ENCODE measurements at places on chromosomes 4 and X.

DNA sequence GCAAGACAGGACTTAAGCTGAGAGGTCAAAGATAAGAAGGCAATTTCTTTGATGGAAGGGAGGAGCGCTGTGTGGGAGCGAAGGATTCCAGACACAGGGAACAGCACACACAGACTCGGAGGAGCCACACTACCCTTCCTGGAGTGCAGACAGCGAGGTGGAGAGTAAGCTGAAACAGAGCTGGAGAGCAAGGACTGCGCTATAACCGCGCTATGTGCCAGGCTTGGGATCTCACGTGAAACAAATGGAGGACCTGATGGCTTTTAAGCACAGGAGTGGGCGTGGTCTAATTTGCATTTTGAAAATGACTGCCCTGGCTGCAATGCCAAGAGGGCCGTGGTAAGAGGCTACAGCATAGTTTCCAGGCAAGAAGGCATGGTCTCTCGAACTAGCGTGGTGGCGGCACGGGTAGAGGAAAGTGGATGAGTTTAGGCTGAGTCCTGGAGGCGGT, 113.9 kb upstream of the SORBS2 start:
- DNase-seq, result no peak

- DNase-seq, result no peak
Observed at GRCh38 chr4:177671845-177672244, 229.6 kb upstream of the AGA start.

DNA sequence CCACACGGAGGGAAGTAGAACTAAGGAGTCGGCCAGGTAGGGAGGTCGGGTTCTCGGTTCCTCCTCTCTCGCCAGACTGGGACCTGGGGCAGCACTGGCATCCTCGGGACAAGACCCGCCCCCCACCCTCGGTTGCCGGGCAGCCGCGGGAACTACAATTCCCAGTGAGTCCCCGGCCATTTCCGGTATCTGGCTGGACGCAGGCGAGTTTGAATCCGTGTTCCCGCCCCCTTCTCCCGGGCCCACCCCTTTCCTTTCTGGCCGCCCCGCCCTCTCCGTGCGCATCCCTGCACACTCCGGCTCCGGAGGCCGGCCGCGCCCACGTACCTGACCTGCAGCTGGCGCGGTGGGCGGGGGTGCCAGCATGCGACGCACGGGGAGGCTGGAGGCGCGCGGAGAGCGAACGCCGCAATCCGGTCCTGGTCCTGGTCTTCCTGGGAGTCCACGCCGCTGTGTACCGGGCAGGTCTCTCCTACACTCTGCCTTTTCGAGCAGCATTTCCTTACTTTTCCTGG, 10.2 kb upstream of the DLG3 start:
- peak; percentile 83 for DNase-seq

DNA sequence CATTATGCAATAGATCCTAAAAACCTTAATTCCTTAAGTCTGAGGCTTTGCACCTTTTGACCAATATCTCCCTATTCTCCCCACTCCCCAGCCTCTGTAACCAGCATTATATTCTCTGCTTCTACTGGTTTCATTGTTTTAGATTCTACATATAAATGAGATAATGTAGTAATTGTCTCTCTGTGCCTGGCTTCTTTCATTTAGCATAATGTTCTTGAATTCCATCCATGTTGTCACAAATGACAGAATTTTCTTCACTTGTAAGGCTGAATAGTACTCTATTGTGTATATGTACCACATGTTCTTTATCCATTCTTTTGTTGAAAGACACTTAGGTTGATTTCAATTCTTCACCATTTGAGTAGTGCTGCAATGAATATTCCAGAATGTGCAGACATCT, 66.0 kb downstream of the MAGEC1 start:
- no peak for DNase-seq

DNA sequence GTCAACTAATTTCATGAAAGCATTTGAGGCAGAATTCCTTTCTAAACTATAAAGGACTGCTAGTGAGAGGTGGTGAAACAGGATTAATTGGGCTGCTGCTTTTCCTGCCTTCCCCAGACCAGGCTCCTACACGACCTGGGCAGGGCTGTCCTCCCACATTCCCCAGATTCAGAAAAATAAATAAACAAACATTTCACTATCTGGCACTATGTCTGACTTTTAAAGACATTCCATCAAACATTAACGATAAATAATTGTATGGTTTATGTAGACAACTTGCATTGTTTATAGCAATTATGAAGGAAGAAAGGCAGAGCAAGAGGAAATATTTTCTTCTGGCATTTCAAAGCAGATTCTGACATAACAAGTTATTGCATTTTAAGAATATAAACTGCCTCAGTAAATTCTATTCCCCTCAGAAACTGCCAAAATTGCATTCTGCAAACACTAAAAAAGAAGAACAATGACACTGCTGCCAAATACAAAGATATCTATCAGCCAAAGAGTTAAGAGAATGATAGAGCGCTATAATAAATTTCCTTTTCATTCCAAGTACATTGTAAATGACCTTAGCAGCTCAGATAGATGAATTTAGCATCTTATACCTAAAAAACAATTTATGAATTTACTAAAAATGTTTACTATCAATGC, 214.7 kb upstream of the INTU start:
- peak; percentile 14 for DNase-seq
